ENCODE measurements at places on chromosomes 7 and 10.
A peak's percentile ranks its signal among the peaks of the same experiment; 100 is the strongest.

DNA sequence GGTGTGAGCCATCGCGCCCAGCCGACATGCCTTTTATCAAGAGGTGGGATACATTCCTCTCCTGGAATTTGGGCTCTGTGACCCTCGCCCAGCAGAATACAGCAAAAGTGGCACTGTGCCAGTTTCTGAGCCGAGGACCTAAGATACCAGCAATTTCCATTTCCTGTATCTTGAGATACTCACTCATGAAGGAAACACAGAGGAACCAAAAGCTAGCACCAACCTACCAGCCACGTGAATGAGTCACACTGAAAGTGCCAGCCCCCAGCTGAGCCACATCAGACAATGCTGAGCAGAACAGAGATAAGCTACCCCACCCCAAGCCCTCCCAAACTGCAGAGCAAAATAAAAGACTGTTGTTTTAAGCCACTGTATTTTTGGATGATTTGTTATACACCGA lies 56.3 kb downstream of the CACUL1 start:
- no peak for DNase-seq

DNA sequence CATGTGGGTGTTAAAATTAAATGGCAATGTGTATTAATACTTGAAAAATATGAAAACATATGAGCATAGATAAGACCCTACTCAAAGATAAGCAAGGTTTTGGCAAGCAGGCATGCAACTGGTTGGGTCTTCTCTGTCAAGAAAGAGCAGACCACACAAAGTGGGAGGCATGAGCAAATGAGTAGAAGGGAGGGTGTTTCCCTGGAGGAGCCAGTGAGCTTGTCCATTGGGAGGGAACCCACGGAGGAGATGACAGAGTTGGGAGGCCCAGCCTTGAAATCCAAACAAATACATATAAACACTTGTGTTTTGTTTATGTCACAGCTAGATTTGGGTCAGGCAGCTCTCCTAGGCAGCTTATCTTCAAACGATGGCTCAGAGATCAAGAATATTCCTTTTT lies 134.5 kb upstream of the CXCL12 start:
- DNase-seq, result no peak

- peak; percentile 62 for DNase-seq
Observed at GRCh38 chr7:43108255-43109011, 4.0 kb upstream of the HECW1 start.

- no peak for DNase-seq
Observed at GRCh38 chr7:17882685-17883084, 57.6 kb downstream of the SNX13 start.

DNA sequence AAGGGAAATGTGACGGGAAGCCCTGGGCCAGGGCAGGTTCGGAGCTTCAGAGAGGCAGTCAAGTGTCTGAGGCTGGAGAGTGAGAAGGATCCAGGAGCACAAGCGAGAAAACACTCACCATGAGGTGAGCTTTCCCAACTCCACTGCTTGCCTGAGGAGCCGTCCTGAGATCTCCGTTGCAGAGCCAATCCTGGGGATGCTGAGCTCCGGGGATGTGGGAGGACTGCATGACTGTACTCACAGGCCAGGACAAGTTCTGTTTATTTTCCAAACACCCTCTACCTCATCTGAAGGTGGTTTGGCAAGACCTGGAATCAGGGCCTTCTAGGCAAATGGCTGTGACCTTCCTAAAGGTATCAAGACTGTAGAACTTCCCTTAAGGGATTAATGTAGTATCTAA lies 38.7 kb downstream of the GLI3 start:
- DNase-seq, result no peak

DNA sequence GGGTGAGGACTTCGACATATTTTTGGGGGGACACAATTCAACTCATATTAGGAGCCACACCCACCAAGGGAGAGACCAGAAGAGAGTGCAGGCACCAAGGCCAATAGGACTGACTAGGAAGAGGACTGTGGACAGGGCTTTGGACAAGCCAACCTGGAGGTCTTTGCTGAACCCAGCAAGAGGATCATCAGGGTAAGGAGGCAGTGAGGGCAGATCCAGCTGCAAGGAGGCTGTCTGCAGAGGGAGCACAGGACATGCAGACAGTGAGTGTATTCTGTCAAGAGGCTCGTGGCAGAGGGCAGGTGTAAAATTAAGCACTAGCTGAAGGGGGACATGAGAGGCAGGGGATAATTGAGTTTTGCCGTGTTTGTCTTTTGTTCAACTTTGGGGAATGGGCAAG lies 83.4 kb upstream of the MGMT start:
- no peak for DNase-seq

DNA sequence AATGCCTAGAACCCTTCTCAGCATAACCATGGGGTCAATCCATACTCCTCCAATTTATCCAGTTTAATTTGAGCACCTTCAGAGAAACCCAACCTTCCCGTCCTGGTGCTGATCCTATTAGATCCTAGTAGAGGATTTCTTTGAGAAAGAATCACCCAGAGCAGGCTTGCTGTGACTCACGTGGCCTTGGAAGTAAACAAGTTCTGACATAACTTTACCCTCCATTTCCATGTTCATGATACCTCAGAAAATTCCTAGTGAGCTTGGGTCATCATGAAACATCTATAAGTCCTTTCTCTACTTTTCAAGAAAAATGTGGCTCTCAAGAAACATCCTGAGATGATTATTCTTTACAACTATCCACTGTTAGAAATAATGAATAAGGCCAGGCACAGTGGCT lies 71.7 kb downstream of the PRLHR start:
- no peak for DNase-seq

DNA sequence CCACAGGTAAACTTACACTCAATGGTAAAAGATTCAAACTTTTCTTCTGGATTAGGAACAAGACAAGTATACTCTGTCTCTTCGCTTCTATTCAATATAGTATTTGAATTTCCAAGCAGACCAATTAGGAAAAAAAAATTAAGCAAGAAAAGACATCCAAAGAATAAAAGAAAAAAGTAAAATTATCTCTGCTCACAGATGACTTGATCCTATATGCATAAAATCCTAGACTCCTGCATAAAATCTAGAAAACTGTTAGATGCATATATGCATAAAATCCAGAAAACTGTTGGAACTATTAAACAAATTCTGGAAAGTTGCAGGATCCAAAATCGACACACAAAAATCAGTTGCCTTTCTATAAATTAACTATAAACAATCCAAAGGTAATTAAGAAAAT lies at the start of gene OR13A1:
TSS of gene OR13A1 (minus strand) at position 101 of the 400 bp plus-strand sequence. CDS start 11,186 bp downstream, outside the sequence.
- DNase-seq, result no peak

DNA sequence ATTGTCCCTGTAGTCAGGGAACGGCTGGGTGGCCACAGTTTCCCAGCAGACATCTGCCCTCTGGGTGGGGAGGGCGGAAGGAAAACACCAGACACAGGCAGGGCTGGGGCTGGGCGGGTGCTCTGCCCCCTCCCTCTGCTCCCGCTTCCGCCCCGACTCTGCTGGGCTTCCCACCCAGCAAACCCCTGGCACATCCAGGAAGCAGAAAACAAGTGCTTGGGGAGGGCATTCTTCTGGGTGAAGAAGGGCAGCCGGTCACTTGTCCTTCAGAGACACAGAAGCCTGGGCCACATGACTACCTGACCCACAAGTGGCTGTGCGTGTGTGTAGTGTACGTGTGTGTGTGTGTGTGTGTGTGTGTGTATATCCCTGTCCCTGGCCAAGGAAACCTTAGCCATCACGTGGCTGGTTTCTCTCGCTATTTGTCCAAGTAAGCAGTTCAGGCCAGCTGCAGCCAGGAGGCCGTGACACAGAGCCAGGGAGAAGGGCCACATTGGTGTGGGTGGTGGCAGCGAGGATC lies 77.9 kb downstream of the ZMIZ1 start:
- DNase-seq, result peak; percentile 79

DNA sequence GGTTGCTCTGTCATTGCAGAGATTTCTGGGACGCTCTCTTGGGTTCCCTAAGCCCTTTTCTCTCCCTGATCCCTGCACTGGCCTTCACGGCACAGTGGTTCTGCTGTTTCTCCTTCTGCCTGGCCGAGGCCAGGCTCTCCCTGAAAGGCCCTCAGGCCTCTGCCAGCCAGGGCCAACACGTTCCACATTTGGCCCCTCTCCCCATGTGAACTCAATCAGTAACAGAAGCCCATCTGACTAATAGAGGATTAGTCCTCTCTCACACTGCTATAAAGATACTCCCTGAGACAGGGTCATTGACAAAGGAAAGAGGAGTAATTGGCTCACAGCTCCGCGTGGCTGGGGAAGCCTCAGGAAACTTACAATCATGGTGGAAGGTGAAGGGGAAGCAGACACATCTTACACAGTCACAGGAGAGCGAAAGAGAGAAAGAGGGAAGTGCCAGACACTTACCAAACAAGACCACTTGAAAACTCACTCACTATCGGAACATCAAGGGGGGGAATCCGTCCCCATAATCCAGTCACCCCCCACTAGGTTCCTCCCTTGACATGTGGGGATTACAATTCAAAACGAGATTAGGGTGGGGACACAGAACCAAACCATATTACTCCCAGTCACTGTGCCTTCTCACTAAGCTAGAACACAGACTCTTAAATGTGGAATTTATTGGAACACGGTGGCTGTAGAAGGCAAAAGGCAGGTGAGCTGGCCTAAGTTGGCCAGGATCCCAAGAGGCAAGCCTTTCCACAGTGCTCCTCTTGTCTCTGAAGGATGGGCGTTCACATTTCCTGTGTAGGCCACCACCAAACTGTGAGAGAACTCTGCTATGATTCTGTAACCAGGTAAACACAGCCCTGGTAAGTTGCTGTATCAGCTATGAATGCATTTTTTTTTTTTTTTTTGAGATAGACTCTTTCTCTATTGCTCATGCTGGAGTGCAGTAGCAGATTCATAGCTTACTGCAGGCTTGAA lies 8.8 kb downstream of the FZD8 start:
- no peak for DNase-seq

GRCh38 chr7:12655161-12655560 lies 32.3 kb upstream of the ARL4A start:
- no peak for DNase-seq

GRCh38 chr10:29266641-29267040 lies 22.2 kb upstream of the LYZL1 start:
- peak; percentile 30 for DNase-seq

DNA sequence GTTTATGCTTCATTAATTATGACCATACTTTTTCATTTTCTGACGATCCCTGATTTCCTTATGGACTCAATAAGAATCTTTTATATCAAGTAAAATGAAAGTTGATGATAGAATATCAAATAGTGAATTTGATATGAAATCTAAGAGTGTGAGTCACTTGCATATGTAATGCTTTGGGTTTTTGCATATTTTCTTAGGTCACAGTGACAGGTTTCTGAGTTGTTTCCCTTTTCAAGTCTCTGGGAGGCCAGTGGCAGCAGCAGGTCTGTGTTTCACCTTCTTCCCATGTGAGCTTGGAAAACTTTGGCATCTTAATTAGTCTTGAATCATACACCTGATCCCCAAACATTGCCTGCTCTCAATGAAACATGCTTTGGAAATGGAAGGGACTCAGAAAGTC lies 34.7 kb upstream of the GJD4 start:
- no peak for DNase-seq

- DNase-seq, result no peak
Observed at GRCh38 chr7:77276120-77276519, 76.5 kb upstream of the FGL2 start.

DNA sequence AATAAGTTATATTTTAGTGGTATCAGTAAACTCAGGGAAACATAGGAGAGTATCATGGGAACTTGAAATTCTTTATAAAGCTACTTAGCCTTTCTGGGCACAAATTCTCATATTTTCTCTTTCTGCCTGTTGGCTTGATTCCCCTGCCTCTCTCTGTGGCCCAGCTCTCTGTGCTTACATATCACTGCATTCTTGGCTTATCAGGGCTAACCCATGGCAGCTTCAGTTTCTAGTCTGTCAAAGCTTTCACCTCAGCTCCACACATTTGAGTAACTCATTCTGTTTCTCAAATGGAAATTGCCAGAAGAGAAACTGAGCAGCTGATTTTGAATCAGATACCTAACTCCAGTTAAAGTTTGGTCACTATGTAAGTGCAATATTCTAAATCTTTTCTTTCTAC lies 713.1 kb downstream of the DNAJB9 start:
- no peak for DNase-seq

DNA sequence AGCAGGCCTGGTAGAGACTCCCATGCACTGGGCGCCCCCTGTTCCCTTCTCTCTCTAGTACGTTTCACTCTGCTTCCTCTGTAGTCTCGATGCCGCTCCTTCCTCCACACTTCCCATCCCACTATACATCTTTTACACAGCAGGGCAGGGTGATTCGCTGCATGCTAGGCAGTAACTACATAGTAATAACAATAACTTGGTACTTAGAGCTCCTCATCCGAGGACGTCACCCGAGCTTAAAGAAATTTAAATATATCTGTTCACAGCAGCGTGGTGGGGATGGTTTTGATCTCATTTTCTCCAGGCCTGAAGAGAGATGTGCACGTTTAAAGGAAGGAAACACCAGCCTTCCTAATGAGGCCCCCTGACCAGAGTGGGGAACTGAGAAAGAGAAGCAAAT lies 276.9 kb downstream of the SKAP2 start:
- DNase-seq, result no peak

DNA sequence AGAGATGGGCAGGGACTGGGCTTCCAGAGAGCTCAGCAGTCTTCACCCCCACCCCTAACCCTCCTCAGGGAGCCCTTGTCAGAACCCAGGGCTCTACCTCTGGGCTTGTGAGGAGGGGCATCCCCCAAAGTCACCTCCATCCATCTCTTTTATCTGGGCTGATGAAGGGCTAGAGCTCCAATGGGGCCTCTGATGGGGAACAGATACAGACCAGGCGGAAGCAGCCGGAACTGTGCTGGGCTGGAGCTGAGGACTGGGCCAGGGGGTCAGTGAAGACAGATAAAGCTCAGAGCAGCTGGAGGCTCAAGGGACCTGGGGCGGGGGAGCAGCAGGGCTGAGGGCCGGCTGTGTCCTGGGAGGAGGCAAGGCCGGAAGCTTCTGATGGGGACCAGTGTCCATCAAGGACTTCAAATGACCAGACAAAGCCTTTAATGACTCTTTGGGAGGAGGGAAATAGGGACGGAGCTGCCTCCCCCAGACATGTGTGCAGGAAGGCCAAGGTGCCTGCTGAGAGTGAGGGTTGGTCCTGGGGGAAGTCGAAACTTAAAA lies 10.2 kb downstream of the KAZALD1 start:
- no peak for DNase-seq

GRCh38 chr10:78896159-78896928 lies 172.4 kb upstream of the ZMIZ1 start:
- no peak for DNase-seq

- no peak for DNase-seq
Observed at GRCh38 chr7:128154504-128154903, 86.6 kb upstream of the LEP start.

GRCh38 chr10:118944959-118945633 lies 84.4 kb upstream of the NANOS1 start:
- no peak for DNase-seq
